ENCODE measurements at places on chromosomes 11 and 22.

DNA sequence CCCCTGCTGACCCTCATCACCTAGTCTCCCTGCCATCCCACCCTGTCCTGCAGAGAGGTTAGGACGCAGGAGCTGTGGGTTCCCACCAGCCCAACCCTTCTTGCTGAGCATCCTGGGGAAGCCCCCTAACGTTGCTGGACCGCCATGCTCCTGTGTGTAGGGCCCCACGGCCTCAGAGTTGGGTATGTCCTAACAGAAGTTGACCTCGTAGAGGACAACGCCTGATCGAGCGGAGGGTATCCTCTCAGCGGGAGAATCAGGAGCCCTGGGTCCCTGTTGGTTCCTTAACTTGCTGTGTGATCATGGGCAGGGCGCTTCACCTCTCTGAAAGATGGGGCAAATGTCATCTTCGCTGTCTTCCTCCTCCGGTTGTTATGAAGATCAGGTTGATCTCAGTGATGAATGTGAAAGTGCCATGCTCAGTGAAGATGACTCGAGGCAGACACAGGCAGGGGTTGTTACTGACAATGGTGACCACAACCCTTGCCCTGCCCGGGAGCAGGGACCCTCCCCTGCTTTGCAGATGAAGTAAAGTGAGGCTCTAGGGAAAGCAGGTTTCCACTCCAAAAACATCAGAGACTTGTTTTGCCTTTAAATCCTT is 19.3 kb upstream of the CD5 start:
- no peak for DNase-seq

DNA sequence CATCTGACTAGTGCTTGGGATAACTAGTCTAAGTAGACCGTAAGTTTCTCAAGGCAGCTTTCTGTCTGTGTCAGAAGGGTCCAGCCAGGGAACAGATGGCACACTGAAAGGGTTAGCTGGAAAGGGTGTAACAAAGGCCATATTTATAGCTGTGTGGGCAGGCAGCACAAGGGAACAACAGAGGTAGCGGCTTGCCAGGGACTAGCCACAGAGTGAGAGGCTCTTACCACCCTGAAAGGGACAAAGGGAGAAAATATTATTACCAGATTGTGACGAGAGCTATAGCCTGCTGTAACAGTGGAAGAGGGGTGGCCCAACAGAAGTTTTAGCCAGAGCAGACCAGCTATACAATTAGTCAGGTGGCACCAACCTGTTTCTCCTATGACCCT is 129.4 kb downstream of the CCDC34 start:
- DNase-seq, result peak; percentile 30

- no peak for DNase-seq
Measured at GRCh38 chr11:68168694-68169093, 44.4 kb downstream of the KMT5B start.

- no peak for DNase-seq
Measured at GRCh38 chr22:23057331-23057730, 13.0 kb upstream of the GNAZ start.

DNA sequence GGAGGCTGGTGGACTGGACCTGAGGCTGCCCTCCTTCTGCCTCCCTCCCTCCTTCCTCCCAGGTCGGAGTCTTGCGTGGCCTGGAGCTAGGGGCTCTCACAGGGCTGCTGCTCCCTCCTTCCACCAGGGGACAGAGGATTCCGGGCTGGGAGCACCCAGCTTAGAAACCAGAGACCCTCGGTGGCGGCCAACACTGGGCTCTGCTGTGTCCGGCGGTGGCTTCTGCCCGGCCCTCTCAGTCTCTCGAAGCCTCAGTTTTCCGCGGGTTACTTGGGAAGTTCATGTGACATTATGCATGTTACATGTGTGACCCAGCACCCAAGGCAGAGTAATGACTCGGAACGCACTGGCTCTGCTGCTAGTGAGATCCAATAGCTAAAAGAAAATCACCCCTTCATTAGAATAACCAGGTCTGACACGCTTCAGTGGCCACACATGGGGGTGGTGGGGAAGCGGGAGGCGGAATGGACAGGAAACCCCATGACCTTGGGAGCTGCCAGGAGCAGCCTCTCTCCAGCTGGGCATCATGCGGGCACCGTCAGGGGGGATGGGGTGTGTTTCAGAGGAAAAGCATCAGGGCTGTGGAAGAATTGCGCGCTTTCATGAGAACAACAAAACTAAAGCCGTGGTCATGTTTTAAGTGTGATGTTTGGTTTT is 5.9 kb upstream of the MRGPRG start:
- DNase-seq, result peak; percentile 71

GRCh38 chr11:31301549-31302510 is 67.7 kb downstream of the DCDC1 start:
- DNase-seq, result no peak

DNA sequence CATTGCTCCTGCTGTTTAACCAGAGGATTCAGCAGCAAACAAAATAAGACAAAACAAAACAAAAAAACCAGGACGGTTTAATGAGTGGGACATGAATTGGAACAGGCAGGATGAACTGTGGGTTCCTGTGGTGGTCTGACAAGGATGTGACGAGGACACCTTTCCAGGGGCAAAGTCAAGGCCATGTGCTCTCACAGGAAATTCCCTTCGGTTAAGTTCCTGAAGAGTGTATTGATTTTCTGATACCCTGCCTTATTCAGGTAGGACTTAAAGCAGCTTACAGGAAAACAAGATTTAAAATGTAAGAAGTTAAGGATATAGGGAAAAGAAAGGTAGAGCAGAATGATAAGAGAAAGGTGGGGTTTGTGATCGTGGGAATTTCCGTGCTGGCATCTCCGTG is 8.5 kb upstream of the PLET1 start:
- no peak for DNase-seq

GRCh38 chr22:48389916-48390315 is 1437.8 kb downstream of the BRD1 start:
- DNase-seq, result no peak

DNA sequence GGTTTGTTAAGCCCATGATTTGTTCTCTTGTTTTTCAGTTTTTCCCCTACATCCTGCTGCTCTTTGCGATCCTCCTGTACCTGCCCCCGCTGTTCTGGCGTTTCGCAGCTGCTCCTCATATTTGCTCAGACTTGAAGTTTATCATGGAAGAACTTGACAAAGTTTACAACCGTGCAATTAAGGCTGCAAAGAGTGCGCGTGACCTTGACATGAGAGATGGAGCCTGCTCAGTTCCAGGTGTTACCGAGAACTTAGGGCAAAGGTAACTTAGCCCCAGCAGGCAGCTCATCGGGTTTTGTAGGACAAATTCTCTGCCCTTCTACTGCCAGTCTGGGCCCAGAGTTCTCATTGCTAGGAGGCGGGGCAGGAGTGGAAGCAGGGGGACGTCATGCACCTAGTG is 49.7 kb downstream of the PANX1 start:
- DNase-seq, result no peak

- no peak for DNase-seq
Measured at GRCh38 chr11:85704967-85705366, 19.0 kb upstream of the CCDC89 start.

DNA sequence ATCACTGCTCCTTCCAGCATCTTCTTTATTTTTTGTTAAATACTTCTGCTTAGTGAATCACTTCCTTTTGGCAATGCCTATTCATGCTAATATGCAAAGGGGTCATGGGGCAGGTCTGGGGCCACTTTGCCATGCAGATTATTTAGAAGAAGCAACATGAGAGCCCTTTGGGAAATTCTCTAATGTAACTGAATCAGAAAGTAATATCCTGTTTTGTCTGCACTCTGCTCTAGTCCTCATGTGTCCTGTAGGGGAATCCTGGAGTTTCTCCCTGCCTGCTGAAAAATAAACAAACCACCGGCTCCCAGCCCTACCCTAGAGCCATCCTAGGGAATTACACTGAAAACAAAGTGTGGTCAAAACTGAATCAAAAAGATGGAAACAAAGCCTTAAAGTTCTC is 176.5 kb upstream of the POU2AF2 start:
- no peak for DNase-seq

GRCh38 chr11:126396965-126397364 is 41.5 kb downstream of the ST3GAL4 start:
- no peak for DNase-seq

GRCh38 chr11:14119357-14119756 is 156.8 kb downstream of the SPON1 start:
- no peak for DNase-seq

GRCh38 chr22:47001288-47001687 is 238.8 kb downstream of the TBC1D22A start:
- no peak for DNase-seq

DNA sequence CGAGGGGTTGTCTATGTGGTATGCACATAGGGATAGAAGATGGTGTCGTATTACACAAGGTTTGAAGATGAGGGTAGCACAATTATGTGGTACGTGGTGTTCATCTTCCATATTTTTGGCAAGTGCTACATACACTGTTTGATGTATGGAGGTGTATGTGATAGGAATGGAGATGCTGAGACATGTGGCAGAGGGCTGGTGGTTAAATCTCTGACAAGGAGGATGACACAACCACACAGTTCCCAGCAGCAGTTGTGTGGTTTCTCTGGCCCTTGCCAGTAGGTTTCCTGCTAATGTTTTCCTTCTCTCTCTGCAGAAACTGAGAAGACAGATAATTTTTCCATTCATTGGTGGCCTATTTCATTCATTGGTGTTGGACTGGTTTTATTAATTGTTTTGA is 17.0 kb downstream of the NCR3LG1 start:
- DNase-seq, result no peak

DNA sequence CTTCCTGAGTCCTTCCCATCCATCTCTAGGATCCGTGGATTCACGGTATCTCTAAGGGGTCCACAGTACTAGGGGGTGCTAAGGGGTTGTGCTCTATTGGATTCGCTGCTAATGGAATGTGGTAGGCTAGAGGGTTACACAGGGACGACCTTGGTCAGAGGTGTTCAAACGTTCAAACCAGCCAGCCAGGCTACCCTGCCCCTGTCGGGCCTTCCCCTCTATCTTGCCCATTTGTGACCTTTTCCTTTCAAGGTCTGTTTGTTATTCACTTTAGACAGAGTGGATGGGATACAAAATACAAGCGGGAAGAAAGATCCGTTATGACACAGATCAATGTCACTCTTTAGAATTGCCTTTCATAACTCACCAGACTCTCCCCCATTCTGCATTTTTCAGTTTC is 205.8 kb upstream of the TBCEL start:
- no peak for DNase-seq

DNA sequence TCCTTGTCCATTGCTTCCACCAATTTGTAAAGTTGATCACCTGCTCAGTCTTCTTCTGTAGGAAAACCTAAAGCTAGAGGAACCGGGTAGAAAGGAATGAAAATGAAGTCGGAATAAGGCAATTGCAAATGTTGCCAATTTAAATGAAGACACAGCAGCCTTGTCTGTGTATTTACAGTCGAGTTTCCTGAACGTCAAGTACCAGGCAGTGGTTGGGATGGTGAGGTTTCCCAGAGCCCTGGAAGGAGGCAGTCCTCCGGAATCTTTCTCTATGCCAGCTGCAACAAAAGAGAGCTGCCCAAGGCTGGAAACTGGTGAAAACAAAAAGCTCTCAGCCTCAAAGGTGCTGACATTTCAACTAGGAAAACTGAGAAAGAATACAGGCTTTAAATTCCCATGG is 17.7 kb downstream of the MAJIN start:
- DNase-seq, result no peak

- DNase-seq, result no peak
Measured at GRCh38 chr11:17431139-17431538, 42.7 kb upstream of the KCNJ11 start.

DNA sequence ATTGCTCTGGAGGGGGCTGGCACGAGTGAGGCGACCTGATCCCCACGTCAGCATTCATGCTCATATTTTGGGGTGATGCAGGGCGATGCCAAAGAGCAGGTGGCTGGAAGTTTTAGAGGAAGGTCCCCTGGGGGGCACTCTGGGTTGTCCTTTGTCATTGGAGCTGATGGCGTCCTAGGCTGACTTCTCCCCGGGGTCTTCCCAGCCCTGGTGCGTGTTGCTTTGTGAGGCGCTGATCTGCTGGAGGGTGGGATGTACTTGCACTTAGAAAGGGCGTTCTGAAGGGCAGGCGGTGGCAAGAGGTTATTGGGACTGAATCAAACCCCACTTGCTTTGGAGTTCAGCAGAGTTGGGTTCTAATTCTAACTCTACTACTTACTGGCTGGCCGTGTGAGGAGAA is 313.3 kb downstream of the NTM start:
- no peak for DNase-seq

- no peak for DNase-seq
Measured at GRCh38 chr11:116300232-116300631, 472.6 kb downstream of the BUD13 start.

GRCh38 chr11:18772211-18772610 is 19.4 kb downstream of the PTPN5 start:
- no peak for DNase-seq

GRCh38 chr11:102591160-102591718 is 33.9 kb downstream of the MMP20 start:
- no peak for DNase-seq

DNA sequence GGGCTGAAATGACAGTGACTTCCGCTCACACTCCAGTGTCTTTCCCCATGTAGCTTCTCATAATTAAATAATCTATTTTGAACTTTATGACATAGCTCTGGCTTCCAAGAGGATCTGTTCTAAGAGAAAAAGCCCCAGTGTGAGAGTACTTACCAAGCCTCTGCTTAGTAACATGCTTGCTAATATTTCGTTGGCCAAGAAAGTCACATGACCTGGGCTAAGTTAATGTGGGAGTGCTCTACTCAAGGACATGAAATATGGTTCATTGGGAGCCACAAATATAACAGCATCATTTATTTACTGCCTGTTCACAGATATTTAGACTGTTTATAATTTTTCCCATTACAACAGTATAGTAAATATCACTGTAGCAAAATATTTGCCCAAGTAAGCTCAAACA is 42.5 kb downstream of the CCDC73 start:
- no peak for DNase-seq

DNA sequence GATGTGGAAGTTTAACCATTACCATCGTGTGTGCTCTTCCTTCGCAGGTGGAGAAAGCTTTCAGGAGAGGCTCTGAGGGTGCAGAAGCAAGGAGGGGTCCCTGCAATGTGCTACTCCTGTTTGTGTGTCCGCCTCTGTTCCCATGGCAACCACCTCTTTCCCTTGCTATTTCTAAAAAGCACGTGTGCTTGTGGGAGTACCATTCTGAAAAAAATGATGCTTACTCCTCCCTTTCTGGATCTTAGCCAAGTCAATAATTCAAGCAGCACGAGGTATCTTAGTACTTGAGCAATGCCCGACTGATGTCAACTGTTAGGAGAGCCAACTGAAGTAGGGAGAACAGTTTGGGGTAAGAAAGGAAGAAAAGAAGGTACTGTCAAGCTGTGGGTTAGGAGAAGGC is 628.7 kb downstream of the NTM start:
- DNase-seq, result no peak

DNA sequence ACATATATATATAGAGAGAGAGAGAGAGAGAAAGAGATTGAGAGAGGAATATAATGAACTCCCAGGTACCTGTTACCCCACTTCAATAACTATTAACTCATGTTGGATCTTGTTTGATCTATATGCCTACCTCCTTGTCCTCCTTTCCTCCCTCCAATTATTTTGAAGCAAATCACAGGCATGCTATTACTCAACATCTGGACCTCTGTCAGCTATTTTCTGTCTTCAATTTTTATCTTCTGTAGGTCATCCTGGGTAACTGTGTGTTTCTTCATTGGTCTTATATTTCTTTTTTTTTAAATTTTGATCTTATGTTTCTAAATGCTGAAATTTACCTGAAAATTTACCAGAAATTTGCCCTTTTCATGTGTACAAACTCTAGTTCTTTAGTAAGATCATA is 24.8 kb downstream of the UVRAG start:
- no peak for DNase-seq

Measured in retina (tissue), 1 donor.